Endodermal cell (in vitro differentiated cells): ENCODE measurements at places on chromosomes 7 and 10. TPM values are rescaled to one million over a fixed set of nuclear protein-coding genes. Genes with fewer than 3 reads are reported as not detected.

- H3K36me3 ChIP-seq = peaks cover 22% of the 10 kb centered on the region
- DNase-seq = peak; percentile 90
- H3K27ac ChIP-seq = no peak overlapping the region
- H3K4me3 ChIP-seq = no peak overlapping the region
- H3K27me3 ChIP-seq = no peaks in the 10 kb centered on the region
Observed at GRCh38 chr10:69389827-69390490, 26.8 kb downstream of the TACR2 start.

DNA sequence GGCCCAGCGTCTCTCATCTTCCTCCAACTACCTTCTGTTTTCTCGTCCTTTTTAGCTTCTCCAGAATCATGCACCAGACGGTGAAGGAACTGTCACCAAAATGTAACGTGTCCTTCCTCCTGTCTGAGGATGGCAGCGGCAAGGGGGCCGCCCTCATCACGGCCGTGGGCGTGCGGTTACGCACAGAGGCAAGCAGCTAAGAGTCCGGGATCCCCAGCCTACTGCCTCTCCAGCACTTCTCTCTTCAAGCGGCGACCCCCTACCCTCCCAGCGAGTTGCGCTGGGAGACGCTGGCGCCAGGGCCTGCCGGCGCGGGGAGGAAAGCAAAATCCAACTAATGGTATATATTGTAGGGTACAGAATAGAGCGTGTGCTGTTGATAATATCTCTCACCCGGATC lies 15.8 kb downstream of the TACR2 start:
- H3K4me1 ChIP-seq = no peaks in the 10 kb centered on the region
- H3K27me3 ChIP-seq = no peaks in the 10 kb centered on the region
- DNase-seq = no peak
- H3K36me3 ChIP-seq = peaks cover 9% of the 10 kb centered on the region
- no peak overlapping the region for H3K4me3 ChIP-seq
- no peak overlapping the region for H3K27ac ChIP-seq

The MLXIPL gene
- total RNA-seq = 45.8 to 63.2 TPM (median 58.0 TPM) in 3 replicates

DNA sequence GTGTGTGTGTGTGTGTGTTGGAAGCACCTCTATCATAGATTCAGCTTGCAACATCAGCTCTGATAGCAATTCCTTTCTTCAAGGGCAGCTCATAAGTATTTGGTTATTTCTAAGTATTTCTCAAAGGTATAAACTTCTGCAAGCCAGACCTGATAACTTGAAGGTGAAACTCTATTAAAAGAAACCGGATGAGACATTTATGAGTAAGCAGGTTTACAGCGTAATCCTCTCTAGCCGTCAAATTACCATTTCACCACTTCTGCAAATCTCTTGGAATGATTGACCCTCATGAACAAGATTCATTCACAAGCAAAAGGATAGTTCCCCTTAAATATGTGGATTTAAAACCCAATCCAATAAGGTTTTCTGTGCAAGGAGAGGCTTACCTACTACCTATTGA lies 23.1 kb downstream of the PDE1C start:
- no peak overlapping the region for H3K4me3 ChIP-seq
- H3K27me3 ChIP-seq = no peaks in the 10 kb centered on the region
- no peaks in the 10 kb centered on the region for H3K4me1 ChIP-seq
- DNase-seq = no peak
- H3K36me3 ChIP-seq = no peaks in the 10 kb centered on the region
- no peak overlapping the region for H3K27ac ChIP-seq

The FKBP9 gene
- 67.4 to 68.4 TPM (median 68.0 TPM) in 3 replicates for total RNA-seq

- H3K4me1 ChIP-seq = peaks cover 18% of the 10 kb centered on the region
- H3K4me3 ChIP-seq = no peak overlapping the region
- peaks cover 74% of the 10 kb centered on the region for H3K36me3 ChIP-seq
- no peak for DNase-seq
Observed at GRCh38 chr10:30029164-30029871, 30.1 kb downstream of the JCAD start.

The DENND2A gene
- 25.8 to 50.6 TPM (median 40.6 TPM) in 3 replicates for total RNA-seq

GRCh38 chr7:25124465-25125136 lies 459 bp downstream of the CYCS start:
- DNase-seq = no peak
- H3K36me3 ChIP-seq = peaks cover 37% of the 10 kb centered on the region
- H3K27ac ChIP-seq = no peak overlapping the region
- peak overlapping the region; percentile 97 for H3K4me3 ChIP-seq
- H3K4me1 ChIP-seq = no peaks in the 10 kb centered on the region

The RNF32 gene
- total RNA-seq = 1.1 and 1.3 TPM in 2 replicates

The TAS2R4 gene
- total RNA-seq = 1.3 and 2.3 TPM in 2 replicates

The SPDYE8 gene
- not detected in 3 replicates for total RNA-seq
